ENCODE measurements at places on chromosomes 5 and 9.

DNA sequence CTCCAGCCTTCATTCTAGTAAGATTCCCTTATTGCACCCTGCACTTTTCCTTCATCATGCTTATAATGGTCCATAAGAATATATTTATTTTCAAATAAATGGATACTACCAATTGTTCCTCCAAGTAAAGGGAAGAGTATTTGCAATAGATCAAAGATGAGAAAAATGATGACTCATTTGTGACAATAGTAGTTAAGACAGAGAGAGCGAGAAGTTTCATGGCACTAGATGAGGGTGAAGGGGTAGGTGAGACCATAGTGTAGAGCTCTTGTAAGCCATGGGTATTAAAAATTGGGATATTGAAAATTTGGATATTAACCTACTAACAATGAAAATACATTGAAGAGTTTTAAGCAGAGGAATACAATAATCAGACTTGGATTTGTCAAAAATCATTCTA is 404.6 kb downstream of the EFNA5 start:
- H3K27ac ChIP-seq, result no peak overlapping the region
- H3K36me3 ChIP-seq, result no peaks in the 10 kb centered on the region
- H3K4me3 ChIP-seq, result no peak overlapping the region
- DNase-seq, result no peak

DNA sequence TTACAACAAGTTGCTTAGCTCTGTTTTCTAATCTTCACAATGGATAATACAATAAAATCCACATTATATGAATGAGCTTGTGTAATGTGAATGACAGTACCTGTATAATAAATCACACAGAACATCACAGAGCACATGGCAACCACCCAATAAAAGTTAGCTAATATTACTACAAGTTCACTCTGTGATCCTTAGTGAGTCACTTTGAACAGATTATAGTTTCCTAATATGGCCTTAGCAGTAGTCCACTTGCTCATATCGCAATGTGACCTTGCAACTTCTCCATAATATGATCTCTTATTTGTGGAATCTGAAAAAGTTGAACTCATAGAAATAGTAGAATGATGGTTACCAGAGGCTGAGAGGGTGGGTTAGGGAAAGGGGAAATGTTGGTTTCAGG is 361.3 kb downstream of the PTPRD start:
- no peak overlapping the region for H3K27ac ChIP-seq
- H3K4me1 ChIP-seq, result no peaks in the 10 kb centered on the region
- H3K36me3 ChIP-seq, result no peaks in the 10 kb centered on the region
- H3K27me3 ChIP-seq, result no peaks in the 10 kb centered on the region
- DNase-seq, result no peak

DNA sequence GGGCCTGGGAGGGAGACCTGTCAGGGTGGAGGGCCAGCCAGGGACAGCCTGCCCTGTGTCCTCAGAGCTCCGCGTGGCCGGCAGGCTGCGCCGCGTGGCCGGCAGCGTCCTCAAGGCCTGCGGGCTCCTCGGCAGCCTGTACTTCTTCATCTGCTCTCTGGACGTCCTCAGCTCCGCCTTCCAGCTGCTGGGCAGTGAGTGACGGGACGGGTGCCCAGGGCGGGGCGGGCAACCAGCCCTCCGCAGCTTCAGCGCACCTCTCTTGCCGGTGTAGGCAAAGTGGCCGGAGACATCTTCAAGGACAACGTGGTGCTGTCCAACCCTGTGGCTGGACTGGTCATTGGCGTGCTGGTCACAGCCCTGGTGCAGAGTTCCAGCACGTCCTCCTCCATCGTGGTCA is 1.8 kb downstream of the SLC34A3 start:
- H3K4me3 ChIP-seq, result no peak overlapping the region
- H3K36me3 ChIP-seq, result no peaks in the 10 kb centered on the region
- H3K4me1 ChIP-seq, result peaks cover 2% of the 10 kb centered on the region
- no peak overlapping the region for H3K27ac ChIP-seq
- no peak for DNase-seq

- no peaks in the 10 kb centered on the region for H3K36me3 ChIP-seq
- DNase-seq, result no peak
- no peak overlapping the region for H3K4me3 ChIP-seq
- H3K27ac ChIP-seq, result no peak overlapping the region
These were observed 1533.3 kb upstream of the WWC1 start for GRCh38 chr5:166758151-166758550.

DNA sequence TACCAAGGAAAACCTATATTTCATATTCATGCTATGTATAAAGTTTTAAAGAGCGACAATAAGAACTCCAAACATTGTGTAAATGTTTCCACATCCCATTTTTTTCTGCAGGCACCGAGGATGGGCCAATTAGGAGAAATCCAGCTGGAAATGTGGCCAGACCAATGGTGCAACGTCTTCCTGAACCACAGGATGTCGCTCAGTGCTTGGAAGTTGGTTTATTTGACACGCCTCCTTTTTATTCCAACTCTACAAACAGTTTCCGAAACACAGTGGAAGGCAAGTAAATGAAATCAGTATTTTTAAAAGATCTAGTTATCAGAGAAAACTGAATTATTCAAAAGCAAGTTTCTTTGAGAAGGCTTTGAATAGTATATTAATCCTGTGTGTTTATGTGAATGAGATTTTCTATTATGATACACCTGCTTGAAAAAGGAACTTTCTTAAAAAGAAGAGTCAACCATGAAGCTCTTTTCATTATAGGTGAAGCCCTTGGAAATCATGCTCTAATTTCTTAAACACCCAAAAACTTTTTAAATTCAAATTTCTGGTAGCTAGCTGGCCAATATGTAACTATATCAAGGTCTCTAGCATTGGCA is 9.1 kb downstream of the TYRP1 start:
- no peaks in the 10 kb centered on the region for H3K36me3 ChIP-seq
- no peak overlapping the region for H3K4me3 ChIP-seq
- no peaks in the 10 kb centered on the region for H3K4me1 ChIP-seq
- no peak overlapping the region for H3K27ac ChIP-seq

- H3K4me3 ChIP-seq, result no peak overlapping the region
- DNase-seq, result no peak
- no peaks in the 10 kb centered on the region for H3K27me3 ChIP-seq
- H3K36me3 ChIP-seq, result peaks cover 21% of the 10 kb centered on the region
- H3K27ac ChIP-seq, result no peak overlapping the region
- peaks cover 4% of the 10 kb centered on the region for H3K4me1 ChIP-seq
These were observed 11.8 kb downstream of the DEPDC1B start for GRCh38 chr5:60687927-60688720.

Data from activated naive CD8-positive, alpha-beta T cell treated with anti-CD3 and anti-CD28 coated beads, Interleukin-2, amount 10 ng/mL, durations not matched to agents 7 days and 5 days (primary cell).